ENCODE measurements at places on chromosomes 3 and 15. TPM values are rescaled to one million over a fixed set of nuclear protein-coding genes. Genes with fewer than 3 reads are reported as not detected.

DNA sequence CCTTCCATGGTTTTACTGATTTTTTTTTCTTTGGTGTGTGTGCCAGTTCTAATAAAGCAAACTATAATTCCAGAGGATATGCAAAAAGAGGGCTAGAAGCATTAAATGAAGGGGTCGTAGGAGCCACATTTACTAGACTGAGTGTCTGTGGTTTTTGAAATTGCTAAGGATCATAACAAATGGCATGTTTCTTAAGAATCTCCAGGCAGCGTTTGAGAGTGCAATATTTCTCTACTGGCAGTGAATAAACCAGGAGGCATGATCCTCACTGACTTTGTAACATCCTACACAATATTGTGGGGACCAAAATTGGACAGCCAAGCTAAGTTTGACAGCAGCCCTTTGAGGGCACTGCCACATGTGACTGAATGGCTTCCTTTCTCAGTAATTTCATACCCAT is 115.9 kb upstream of the CCNL1 start:
- DNase-seq = no peak

- no peak for DNase-seq
These were observed 74.3 kb upstream of the PLSCR4 start for GRCh38 chr3:146325170-146325569.

- DNase-seq = no peak
These were observed 1.0 kb downstream of the MYLK start for GRCh38 chr3:123883111-123883510.

DNA sequence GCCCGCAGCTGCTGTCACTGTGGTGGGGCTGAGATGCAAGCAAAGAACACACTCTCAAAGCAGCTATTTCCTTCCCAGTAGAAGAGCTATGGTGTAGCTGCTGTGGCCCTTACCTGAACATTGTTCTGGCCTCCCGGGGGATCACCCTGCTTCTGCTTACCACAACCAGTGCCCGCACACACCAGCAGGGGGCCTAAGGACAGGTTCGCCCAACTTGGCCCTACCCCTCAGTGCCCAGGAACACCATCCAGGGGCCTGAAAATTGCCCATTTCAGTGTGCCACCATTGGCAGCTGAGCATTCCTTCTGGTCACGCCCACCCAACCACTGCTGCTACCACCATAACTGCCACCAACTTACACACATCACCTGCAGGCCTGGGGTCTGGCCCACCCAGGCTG is 113.0 kb downstream of the TP63 start:
- DNase-seq = no peak

DNA sequence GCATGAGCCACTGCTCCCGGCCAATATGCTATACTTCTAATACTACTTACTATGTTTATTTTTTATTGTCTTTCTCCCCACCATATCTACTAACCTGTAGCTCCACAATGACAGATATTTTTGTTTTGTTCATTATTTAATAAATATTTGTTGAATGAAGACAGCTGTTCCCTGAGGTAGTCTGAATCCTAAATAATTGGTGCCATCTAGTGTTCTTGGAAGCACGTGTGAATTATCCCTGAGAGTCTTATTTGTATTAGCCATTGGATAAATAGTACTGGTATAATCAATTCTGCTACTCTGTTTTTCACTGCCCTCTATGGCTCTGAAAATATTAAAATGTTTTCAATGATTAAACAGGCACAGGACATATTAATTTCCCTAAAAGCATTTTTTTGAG is 5.6 kb upstream of the APPL1 start:
- peak; percentile 47 for DNase-seq

GRCh38 chr3:134388292-134388691 is 14.0 kb upstream of the AMOTL2 start:
- DNase-seq = no peak

GRCh38 chr15:36373550-36373949 is 205.9 kb upstream of the CDIN1 start:
- DNase-seq = peak; percentile 24

DNA sequence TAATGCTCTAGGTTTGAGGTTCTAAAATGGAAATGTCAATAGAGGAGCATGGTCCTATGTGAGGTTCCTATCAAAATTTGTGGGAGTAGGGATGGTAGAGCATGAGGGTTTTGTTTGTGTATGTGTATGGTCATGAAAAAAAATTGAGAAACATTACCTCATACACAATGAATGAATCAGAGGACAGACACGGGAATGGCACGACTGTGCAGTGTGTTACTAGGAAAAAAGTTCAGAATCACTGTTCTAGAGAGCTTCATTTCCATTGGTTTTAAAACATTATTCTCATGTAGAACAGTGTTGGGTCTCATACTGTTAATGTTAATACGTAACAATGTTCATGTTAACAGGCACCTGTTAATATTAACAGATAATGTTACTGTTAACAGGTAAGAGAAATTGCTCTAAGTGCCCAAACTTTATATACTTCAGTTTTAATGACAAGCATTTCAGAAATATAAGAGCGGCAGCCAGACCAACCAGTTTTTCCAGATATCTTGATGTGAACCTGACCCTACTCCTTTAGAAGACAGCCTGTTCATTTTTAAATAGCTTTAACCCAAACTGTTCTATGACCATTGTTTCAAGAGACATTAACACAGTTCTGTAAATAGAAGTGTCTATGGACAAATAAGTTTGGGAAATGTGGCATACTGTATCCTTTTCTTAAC is 48.0 kb downstream of the SLC15A2 start:
- no peak for DNase-seq

DNA sequence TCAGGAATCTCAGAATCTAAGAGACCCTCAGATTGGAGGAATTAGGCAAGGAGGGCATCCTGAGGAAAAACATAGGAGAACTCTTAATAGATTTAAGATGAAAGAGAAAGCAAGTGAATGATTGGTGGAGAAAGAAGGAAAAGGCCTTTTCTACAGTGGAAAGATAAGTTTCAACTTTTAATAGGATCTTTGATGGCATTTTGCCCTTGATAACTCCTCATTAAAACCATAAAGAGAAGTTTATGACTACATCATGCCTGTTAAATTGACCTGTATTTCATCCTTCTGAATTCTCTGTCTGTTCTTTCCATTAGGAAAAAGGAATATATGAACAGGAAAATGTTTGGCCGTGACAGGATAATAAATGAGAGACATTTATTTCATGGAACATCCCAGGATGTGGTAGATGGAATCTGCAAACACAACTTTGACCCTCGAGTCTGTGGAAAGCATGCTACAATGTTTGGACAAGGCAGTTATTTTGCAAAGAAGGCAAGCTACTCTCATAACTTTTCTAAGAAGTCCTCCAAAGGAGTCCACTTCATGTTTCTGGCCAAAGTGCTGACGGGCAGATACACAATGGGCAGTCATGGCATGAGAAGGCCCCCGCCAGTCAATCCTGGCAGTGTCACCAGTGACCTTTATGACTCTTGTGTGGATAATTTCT is 30.1 kb downstream of the TIPARP start:
- DNase-seq = no peak

- peak; percentile 14 for DNase-seq
These were observed 9.1 kb upstream of the HDAC11 start for GRCh38 chr3:13470894-13471574.

DNA sequence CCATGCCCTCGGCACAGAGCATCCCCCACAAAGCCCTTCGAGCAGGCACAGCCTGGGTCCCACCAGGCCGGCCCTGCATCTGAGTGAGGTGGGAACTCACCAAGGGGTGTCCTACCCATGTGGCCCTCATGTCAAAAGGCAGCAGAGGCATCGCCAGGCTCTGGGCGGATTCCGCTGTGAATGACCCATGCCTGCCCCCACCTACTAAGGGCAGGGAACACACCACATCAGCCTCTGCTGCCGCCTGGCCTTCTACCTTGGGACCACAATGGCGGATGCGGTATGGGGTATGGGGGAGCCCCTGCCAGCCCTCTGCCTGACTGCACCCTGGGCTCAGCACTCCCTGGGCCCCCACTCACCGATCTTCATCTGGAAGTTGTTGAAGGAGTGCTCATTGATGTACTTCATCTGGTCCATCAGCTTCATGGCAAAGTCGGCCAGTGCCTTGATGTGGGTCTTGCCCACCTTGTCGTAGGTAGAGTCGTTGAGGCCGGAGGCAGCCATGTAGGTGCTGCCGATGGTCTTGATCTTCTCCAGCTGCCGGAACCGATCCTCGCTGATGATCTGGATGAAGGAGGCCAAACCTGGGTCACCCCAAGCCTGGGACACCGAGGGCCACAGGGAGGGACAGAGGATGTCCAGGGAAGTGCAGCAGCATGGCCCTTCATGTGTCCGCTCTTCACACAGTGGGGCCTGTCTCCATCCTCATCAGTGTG is 87.8 kb downstream of the SEC22A start:
- DNase-seq = no peak

DNA sequence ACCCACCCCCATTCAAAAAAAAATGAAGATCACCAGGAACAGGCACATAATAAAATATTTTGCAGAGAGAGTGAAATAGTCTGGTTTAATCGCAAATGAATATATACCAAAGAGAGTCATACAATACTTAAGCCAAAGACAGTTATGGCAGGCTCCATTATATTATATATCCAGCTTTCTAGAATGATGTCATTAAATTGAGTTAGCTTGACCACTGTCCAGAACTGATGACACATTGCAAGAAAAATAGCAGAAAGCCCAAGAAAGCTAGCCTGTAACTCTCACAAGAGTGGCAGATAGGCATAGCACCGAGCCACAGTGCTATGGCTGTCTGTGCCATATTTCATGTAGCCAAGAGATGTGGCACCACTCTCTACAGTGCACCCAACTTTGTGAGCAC is 231.9 kb upstream of the SEMA6D start:
- no peak for DNase-seq

- no peak for DNase-seq
These were observed 43.8 kb upstream of the ARHGEF3 start for GRCh38 chr3:56845505-56845904.

GRCh38 chr3:130661140-130661891 is 85.3 kb downstream of the PIK3R4 start:
- no peak for DNase-seq

DNA sequence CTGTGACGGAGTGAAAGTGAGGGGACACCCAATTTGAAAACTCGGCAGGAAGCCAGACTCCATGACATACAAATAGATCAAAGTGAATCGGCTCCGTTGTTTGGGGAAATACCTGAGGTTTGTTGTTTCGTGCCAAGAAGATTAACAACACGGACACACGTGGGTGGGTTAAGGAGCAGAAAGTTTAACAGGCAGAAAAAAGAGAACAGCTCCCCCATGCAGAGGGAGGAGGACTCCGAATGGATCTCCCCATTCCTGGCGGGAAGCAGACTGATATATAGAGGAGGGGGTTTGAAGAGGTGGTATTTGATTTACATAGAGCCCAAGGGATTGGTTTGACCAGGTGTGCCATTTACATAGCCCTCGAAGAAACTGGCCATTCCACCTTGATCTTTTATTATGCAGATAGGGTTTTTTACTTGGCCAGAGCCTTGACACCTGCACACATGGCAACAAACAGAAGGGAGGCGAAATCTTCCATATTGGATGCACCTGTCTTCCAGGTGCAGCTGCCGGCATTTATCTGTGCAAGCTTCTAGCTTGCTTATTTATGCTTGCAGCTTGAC is 4.8 kb upstream of the SACM1L start:
- DNase-seq = no peak

GRCh38 chr3:63135367-63135766 is 142.7 kb upstream of the SYNPR start:
- DNase-seq = no peak

DNA sequence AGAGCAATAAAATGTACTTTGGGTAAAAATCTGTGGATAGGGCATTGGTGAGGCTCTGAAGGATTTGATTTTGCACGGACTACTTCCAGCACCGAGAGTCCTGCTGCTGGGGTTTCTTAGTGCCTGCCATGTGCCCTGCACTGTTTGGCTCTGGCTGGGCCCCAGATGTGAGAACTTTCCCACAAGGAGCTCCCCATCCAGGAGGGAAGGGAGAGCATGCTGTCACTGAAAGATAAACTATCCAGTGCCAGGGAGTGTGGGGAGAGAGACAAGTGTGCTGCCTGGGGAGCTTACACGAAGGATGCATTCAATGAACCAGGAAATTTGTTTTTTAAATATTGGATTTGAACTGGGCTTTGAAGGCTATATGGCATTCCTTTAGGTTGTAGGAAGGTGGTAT is 30.2 kb downstream of the LPP start:
- no peak for DNase-seq

- peak; percentile 32 for DNase-seq
These were observed 213.0 kb downstream of the PDCD6IP start for GRCh38 chr3:34011171-34012101.

DNA sequence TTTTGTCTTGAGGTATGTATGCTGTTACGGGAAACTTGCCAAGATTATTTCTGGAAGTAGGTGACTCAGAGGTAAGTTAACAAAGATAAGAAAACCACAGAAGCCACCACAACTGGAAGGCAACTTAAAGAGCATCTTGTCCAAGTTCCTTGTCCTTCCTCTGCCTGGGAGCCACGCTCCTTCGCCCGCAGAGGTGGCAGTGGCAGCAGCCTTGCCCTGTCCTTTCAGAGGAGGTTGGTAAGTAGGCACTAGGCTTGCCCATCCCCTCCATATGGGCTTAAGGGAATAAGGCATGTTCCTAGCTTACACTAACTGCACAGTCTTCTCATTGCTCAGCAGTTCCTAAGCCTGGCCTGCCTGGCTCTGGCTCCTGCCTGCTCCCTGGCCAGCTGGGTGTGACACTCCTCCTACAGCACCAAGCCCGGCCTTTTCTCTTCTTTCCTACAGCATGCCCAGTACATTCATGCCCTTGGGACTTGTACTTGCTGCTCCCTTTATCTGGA is 48.0 kb upstream of the RAB6B start:
- DNase-seq = peak; percentile 95

- DNase-seq = peak; percentile 40
These were observed 1.3 kb downstream of the TOP2B start for GRCh38 chr3:25663347-25663868.

GRCh38 chr3:121997372-121997771 is 24.7 kb downstream of the ILDR1 start:
- peak; percentile 22 for DNase-seq

DNA sequence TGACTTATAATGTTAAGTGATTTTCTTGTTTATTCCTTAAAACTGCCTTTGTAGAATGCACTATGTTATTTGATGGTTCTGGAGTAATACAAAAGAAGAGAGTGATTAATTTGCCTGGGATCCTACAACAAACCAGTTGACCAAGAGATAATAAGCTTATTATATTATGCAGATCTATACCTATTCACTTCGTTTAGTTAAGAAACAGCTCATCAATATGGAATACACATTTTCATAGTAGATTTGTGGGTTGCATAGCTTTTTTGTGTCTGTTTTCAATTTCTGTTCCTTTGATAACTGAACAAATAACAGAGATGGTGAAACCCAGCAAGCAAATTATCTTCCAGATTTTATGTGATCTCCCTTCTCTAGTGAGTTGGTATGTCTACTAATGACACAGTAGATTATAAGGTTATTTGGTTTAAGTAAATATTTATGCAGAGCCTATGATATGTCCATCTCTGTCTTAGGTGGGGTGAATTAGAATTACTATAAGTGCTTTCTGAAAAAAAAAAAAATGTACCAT is 443.3 kb upstream of the TPRG1 start:
- no peak for DNase-seq

GRCh38 chr15:58552505-58553364 is 120.9 kb downstream of the LIPC start:
- no peak for DNase-seq

The SLC38A3 gene
- total RNA-seq = not detected

The GOLGA6L4 gene
- 2.0 TPM for total RNA-seq

The RASA2 gene
- total RNA-seq = 15.3 TPM

The DLL4 gene
- 128 TPM for total RNA-seq

The TMC3 gene
- 0.05 TPM for total RNA-seq

The NMNAT3 gene
- total RNA-seq = 1.1 TPM

The EOMES gene
- total RNA-seq = not detected

The CP gene
- total RNA-seq = 1.0 TPM

The ARHGAP31 gene
- 64.1 TPM for total RNA-seq

The PRR20G gene
- not detected for total RNA-seq

All from dermis blood vessel endothelial cell (primary cell).